Central memory CD8-positive, alpha-beta T cell (primary cell): ENCODE measurements at places on chromosomes 7 and 10.

DNA sequence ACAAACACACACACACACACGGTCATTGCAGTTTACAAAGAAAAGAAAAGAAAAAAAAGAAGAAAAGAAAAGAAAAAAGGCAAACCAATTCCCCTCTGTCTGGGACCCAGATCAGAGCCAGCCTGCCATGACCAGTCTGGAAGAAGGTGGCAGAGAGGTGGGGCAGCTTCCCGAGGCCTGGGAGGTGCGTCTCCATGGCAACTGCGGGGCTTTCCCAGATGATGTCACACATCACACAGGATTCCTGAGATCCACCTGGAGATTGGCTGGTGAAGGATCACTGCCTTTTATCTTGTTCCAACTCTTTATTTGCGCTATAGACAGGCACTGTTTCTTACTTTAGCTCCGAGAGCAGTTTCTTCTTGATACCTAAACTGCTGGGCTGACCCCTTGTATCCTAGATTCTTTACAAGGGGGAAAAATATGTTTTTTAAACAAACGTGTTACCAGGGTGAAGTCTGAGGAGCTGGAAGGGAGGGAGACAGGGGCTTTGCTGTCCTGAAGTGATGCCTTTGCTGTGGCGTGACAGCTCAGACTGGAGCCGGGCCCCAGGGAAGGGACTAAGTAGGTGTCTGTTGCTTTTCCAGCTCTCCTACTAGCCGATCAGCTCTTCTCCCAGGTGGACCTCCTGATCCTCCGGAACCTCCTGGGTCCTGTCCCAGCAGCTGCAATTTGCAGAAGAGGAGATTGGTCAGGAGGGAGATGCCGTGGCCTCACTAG lies 298.5 kb downstream of the KLF6 start:
- no peak for DNase-seq

- DNase-seq: no peak
These were observed 21.6 kb downstream of the SHH start for GRCh38 chr7:155790666-155791065.

DNA sequence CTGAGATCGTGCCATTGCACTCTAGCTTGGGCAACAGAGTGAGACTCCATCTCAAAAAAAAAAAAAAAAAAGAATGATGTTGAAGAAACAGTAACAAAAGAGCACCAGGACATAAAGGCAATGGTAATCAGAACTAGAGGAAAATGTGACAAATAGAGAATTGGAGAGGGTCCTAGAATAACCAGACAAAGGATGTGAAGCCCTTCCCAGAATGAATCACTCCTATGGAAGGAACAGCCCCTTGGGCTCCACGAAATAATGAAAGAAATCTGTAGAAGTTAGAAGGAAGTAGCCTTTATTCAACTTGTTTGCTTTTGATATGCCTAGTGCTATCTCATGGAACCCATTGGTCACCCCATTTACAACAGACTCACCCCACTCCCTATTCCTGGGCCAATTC lies 169.2 kb downstream of the SUGCT start:
- no peak for DNase-seq

- DNase-seq: no peak
These were observed 45.8 kb downstream of the EXOC6 start for GRCh38 chr10:92894081-92894655.

GRCh38 chr10:12984165-12984747 lies 17.3 kb downstream of the CCDC3 start:
- no peak for DNase-seq
